Posterior cingulate gyrus (tissue), 11 donors: ENCODE measurements at places on chromosomes 2 and 18.

- no peak for DNase-seq
Measured at GRCh38 chr2:54586062-54586461, 129.9 kb downstream of the SPTBN1 start.

- no peak for DNase-seq
Measured at GRCh38 chr2:119638685-119639554, 40.1 kb upstream of the TMEM177 start.

DNA sequence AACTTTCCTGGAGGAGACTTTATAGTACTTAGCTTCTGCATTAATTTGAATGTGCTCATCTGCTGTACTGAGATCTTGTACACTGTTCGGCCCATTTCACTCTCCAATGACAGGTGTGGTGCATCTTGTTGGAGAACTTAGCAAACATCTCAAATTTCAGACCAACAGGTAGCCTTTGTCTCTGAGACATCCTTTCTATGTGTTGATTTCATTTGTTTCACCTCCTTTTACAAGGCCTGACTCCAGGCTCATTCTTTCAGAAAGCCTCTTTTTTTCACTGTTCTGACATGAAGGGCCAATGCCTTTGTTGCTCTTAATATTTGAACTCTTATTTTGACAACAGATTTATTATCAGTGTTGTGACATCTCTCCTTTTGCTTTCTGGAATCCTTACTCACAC is 271.8 kb upstream of the FANCL start:
- DNase-seq, result no peak

- DNase-seq, result no peak
Measured at GRCh38 chr2:31302940-31303563, 69.1 kb downstream of the EHD3 start.
